Epithelial cell of prostate (primary cell): ENCODE measurements at places on chromosomes 12 and 14.

DNA sequence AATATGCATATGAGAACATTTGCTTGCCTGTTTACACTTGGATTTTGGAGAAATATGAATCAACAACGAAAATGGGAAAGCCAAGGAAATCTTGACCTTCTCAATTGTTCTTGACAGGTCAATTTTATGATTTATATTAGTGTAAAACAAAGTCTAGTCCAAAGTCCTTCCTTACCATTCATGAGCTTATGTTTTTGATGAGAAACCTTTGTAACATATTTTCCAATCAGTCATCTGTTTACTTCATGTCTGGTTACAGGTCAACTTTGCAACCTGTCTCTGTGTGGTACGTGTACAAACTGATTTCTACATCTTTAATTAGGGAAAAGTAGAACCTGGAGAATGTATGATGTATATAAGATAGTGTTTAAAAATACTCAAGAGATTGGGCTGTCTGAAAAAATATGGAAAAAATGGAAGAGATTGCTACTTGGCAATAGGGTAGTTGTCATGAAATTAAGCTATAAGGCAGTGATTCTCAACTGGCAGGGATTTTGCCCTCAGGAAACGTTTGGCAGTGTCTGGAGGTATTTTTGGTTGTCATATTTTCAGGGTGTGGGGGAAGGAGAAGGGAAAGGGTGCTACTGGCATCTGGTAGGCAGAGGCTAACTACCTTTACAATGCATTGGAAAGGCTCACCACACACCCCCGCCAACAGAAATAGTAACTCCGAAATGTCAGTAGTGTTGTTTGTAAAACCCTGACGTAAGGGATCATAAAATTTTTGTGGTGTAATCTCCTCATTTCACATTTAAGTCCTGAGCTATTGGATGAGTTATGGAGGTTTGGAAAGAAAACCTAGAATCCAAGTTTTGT, 110.4 kb upstream of the PTPRB start:
- DNase-seq: no peak

DNA sequence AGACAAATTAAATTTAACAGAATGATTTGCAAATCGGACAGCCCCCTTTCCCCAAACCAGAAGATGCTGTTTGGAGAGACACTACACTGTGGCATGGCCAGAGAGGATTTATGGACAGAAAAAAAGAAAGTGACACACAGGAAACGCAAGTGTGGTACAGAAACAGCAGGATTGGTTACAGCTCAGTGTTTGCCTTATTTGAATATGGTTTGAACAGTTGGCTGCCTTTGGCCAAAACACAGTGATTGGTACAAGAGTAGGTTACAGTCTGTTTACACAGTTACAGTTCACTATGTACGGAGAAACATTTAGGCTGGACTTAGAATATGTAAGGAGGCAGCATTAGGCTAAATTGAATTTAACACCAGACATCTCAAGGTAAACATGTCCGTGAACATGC, 335.3 kb downstream of the NPAS3 start:
- no peak for DNase-seq

GRCh38 chr12:111599453-111600204, 514 bp upstream of the ATXN2 start:
- no peak for DNase-seq

DNA sequence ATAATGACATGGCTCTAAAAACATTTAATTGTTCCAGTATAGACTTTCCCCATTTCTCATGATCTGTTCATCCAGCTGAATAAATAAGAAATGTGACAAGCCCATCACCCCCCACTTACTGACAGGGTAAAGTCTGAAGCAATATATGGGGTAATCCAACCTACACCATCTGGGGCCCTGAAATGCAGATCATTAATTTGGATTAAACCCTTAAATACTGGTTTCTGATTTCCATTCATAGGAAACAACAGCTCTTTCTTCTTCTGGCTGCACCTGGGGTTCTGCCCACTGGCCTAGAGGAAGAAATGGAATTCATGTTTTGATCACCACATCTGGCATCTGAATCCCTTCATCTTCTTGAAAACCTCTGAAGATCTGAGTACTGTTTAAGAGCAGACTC, 39.3 kb upstream of the ACSM4 start:
- no peak for DNase-seq

- no peak for DNase-seq
These were observed 176.5 kb downstream of the PIWIL1 start for GRCh38 chr12:130514149-130514551.

GRCh38 chr14:71855399-71856036, 76.7 kb upstream of the RGS6 start:
- peak; percentile 18 for DNase-seq

DNA sequence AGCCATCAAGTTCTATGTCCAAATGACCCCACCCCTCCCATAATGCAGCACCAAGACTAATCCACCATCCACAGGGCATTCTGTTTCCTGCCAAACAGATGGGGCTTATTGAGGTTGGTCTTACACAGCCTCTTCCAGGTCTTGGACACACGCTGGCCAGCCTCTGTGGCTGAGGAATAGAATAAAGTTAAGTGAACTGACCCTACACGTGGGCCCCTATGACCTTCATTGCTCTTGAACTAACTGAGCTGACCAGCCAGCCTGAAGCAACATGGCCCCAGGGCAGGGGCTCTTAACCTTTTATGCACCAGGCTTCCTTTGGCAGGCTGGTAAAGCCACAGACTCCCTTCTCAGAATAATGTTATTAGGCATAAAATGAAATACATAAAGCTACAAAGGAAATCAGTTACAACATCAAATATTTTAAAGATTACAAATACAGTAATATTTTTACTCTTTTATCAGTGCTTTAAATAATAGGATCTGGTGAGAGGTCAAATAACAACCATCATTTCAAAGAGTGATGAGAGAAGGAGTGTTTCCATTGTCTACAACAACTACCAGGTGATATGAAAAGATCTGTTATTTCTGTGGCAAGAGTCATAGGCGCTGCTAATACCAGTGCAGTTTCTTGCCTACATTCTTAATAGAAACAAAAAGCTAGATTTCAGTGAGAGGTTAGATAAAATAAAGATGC, 192.9 kb upstream of the NUDT4 start:
- DNase-seq: no peak

DNA sequence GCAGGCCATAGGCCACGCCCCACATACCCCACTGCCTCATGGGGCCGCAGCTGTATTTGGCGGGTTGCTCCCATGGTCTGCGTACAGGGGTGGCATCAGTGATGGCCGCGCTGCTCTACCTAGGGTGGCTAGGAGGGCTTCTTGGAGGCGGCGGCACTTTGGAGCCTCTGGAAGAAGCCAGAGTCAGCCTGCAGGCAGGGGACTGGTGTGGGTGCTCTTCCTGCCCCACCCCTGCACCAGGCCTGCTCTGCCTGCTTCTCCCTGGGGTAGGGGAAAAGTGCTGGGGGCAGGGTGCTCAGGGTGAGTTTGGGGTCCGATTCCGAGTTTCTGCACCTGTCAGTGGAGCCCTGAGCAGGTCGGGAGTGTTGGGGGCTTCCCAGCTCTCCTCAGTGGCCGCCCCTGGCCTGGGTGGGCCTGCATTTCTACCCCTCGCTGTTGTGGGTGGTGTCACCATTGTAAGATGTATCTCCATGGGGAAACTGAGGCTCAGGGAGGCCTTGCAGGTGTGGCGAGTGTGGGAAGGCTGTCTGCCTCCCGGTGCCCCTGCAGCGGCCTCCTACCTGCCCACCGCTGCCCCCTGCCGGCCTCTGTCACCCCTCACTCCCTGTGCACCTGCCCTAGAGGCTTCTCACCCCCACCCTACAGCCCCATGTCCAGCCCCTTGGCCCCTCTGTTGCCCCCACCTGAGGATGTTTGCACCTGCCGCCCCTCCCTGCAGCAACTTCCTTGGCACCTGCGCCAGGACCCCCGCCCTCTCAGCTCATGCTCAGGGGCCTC, 5.5 kb downstream of the CEP170B start:
- no peak for DNase-seq

DNA sequence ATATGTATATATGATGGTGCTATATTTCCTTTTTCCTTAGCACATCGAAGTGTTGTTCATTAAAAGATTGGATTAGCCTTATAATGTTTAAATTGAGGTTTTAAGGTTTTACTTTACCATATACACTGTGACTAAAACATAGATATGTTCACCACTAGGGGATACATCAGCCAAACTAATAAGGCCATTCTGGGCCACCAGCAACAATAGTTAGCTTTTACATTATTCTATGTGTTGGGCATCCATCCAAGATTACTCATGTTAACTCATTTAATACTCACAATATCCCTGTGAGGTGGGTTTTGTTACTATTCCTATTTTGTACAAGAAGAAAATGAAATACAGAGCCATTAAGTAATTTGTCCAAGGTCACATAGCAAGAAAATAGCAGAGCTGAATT, 202.6 kb upstream of the AVPR1A start:
- no peak for DNase-seq

- no peak for DNase-seq
These were observed 53.7 kb upstream of the INSM2 start for GRCh38 chr14:35480119-35480769.

GRCh38 chr12:109764123-109764522, 50.5 kb downstream of the FAM222A start:
- DNase-seq: no peak
